ENCODE measurements at places on chromosomes 12 and 14.
A peak's percentile ranks its signal among the peaks of the same experiment; 100 is the strongest.

DNA sequence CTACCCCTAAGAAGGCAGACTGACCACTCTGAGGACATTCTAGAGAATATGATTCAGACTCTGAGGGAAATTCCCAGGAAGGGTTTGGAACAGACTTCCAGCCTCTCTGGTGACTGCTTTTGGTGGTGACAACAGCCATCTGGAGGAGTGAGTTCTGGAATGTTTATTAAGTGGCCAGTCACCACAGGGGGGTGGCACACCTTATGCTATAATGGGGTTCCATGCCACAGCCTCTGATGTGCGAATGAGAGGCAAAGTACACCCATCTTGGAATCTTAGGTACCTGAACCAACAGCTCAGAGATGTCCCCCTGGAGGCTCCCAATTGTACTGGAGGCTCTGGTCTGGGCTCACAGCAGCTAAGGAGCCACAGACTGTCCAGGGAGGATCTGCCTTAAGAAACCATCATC is 9.5 kb upstream of the TINF2 start:
- DNase-seq: no peak

DNA sequence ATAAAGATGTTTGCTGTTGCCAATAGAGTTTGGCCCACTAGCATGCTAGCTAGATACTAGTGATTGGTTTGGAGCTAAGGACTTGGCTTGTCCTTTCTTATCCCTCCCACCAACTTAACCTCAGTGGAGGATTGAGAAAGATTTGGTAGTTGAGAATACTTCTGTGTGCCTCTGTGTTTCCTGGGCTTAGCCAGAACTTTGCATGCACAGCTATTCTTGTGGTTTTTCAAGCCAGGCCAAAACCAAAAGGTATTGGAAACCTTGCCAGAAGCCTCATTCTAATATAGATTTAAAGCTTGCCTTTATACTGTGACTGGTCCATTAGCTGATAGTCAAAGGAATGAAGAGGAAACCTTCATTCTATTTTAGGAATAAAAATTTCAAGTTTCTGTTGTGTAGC is 188.5 kb downstream of the CCDC91 start:
- DNase-seq: no peak

GRCh38 chr12:42284157-42284556 is 41.7 kb downstream of the ZCRB1 start:
- no peak for DNase-seq

GRCh38 chr14:97058589-97058988 is 261.4 kb downstream of the VRK1 start:
- DNase-seq: no peak

- no peak for DNase-seq
Observed at GRCh38 chr14:37246427-37246829, 48.7 kb downstream of the MIPOL1 start.

DNA sequence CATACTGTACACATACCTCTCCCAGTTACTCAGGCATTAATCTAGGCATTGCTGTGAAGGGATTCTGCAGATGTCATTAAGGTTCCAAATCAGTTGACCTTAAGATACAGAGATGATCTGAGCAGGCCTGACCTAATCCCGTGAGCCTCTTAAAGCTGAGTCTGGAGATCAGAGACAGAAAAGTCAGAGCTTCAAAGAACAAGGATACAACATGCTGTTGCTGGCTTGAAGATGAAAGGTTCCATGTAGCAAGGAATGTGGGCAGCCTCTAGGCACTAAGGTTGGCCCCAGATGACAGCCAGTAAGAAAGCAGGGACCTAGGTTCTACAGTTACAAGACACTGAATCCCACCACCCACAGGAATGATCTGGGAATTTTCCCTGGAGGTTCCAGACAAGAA is 81.1 kb downstream of the MAP1LC3B2 start:
- DNase-seq: no peak

DNA sequence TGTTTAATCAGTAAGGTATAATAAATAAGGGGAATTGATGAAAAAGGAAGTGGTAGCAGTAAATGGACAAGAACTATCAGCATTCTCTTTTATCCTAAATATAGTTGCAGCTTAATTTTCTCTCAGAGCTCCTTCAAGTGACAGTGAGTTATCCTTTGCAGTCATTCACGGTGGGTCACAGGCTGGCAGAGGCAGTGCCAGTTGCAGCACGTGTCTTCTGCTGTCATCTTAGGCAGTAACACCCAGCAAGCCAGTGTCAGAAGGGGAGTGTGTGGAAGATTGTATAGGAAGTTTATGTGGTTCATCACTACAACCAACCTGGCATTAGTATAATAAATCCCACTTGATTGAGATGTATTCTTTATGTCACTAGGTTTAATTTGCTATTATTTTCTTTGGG is 170.0 kb downstream of the CCDC91 start:
- no peak for DNase-seq

DNA sequence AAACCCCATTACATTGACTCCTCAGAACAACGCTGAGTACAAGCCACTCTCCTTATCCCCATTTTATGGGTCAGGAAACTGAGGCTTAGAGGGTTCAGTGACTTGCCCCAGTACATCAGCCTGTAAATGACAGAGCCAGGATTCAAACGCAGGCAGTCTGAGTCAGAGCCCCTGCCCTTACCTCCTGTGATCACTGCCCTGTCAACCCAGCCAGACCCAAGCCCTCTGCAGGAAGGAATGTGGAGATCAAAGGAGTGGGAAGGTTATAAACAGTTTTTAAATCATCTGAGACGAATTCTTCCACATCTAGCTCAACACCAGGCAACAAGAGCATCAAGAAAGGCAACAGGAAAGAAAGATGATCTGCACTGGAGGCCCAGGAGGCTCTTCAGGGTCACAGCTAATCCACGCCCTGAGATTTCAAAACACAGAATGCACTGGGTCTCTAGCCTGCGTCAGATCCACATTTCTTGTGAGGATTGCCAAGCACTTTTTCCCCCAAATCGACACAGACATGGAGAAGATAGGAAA is 38.5 kb downstream of the SPTB start:
- peak; percentile 54 for DNase-seq

- DNase-seq: peak; percentile 40
Observed at GRCh38 chr12:103771466-103771865, 69.6 kb downstream of the NT5DC3 start.

- DNase-seq: no peak
Observed at GRCh38 chr12:64744422-64745258, 14.6 kb downstream of the GNS start.

- DNase-seq: no peak
Observed at GRCh38 chr12:116040402-116040801, 237.1 kb downstream of the MED13L start.

- no peak for DNase-seq
Observed at GRCh38 chr12:4938900-4939299, 29.2 kb downstream of the KCNA1 start.

DNA sequence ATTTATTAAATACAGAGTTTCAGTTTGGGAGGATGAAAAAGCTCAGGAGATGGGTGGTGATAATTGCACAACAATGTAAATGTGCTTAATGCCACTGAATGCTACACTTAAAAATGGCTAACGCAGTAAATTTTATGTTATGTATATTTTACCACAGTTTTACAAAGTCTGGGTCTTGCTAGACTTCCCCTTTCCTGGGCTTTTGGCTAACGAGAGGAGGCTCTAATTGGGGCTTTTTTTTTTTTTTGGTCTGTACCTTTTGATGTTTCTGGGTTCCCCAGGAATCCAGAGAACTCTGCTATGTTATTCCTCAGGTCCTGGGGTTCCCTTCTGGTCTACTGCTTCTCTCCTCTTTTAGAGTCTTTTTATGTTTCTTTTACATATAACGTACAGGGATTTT is 355.5 kb downstream of the CACNA1C start:
- DNase-seq: no peak

GRCh38 chr12:50971946-50972345 is 19.6 kb downstream of the HIGD1C start:
- no peak for DNase-seq

DNA sequence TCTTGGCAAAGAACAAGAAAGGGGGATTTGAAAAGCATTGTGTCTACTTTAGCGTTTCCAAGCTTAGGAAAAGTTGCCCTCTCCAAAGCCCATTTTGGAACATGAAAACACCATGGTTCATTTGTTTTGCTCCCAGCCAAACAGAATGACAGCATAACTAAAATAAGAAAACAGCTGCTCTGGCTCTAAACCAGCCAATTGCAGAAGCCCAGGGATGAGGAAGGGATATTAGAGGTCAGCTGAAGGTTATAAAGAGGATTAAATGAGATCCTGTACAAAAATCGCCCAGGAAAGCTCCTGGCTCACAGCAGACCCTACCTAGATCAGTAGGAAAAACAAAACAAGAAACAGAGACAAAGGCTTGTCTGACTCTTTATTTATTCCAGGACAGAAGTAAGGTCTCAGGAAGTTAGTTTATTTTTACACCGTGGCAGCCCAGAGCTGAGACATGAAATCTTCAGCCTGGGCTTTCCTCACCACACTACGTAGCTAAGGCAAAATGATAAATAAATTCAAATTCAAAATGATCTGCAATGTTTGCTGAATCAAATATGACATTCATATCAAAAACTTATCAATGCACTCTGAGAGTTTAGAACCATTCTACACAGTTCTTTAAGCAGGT is 25.9 kb downstream of the SPX start:
- no peak for DNase-seq

- DNase-seq: no peak
Observed at GRCh38 chr12:53750812-53751335, 905 bp downstream of the CISTR start.

GRCh38 chr14:96108061-96108795 is 69.1 kb downstream of the C14orf132 start:
- DNase-seq: no peak

DNA sequence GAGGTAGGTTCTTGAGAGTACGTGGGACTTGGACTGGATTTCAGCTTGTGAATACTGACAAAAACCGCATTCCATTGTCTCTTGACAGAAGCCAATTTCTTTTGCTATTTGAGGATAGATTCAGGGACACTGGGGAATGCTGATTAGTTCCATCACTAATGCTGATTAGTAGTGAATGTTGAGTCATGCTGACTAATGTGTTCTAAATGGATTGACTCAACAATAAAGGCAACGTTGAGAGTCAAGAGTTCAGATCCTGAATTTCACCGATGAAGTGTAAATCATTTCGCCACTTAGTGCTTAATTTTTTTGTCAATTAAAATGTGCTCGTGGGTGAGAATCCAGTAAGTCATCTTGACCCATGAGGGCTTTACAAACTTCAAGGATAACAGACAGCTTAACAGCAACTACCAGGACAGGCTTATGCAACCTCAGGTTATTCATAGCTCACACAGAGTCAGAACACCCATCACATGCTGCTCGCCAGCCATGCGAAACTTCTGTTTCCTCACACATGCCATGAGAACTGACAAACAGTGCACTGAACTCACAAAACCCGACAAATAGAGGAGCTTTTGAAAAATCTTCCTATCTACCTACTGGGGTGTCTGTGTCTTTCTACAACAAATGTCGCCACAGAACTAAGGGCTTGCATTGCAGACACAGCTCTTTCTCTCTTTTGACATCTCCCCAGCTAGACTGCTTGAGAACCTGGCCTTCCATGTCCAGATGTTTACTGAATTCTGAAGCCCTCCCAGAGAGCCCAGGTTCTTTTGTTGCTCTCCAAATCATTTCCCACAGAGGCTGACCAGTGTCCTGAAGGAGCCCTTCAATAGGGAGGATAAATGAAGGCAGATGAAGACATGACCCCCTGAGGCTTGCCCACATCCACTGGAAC is 316.4 kb downstream of the ZFP36L1 start:
- DNase-seq: no peak

- DNase-seq: no peak
Observed at GRCh38 chr12:113935459-113935858, 30.7 kb downstream of the RBM19 start.

- DNase-seq: no peak
Observed at GRCh38 chr14:73232984-73233383, 4.3 kb upstream of the PAPLN start.

- no peak for DNase-seq
Observed at GRCh38 chr12:127388985-127389384, 878.0 kb upstream of the TMEM132C start.
